ENCODE measurements at places on chromosomes 1 and 21.

GRCh38 chr1:163196449-163196787, 6.3 kb downstream of the RGS5 start:
- DNase-seq, result no peak

- no peak for DNase-seq
Measured at GRCh38 chr1:7387053-7387927, 383.8 kb upstream of the VAMP3 start.

- DNase-seq, result no peak
Measured at GRCh38 chr1:205301842-205302588, 19.5 kb downstream of the NUAK2 start.

- DNase-seq, result no peak
Measured at GRCh38 chr1:215417122-215417521, 150.0 kb upstream of the KCTD3 start.

DNA sequence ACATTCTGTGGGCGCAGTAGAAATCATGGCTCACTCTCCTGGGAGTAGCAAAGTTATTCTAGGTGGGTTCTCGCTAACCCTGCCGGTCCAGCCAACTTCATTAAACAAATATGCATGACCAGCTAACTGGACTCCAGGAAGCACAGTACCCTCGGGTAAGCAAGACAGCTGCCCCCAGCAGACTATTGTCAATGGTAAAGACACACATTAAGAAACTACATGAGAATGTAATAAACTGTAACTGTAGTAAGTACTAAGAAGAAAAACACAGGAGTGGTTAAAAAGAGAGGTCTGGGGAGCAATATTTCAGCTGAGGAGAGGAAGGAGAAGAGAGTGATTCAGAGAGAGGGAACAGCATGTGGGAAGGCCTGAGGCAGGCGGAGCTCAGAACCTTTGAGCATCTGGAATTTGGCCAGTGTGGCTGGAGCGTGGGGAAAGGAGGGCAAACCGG, 7.4 kb downstream of the SLC2A5 start:
- no peak for DNase-seq

- no peak for DNase-seq
Measured at GRCh38 chr1:233606813-233607212, 7.1 kb upstream of the KCNK1 start.

GRCh38 chr1:52633291-52633754, 355 bp downstream of the SHISAL2A start:
- DNase-seq, result peak; percentile 21

- no peak for DNase-seq
Measured at GRCh38 chr1:112594208-112594876, 24.6 kb downstream of the ST7L start.

- no peak for DNase-seq
Measured at GRCh38 chr1:18535391-18536210, 54.9 kb downstream of the KLHDC7A start.

- peak; percentile 92 for DNase-seq
Measured at GRCh38 chr1:223175633-223176032, 32.6 kb upstream of the TLR5 start.

GRCh38 chr21:42350318-42350910, 380 bp downstream of the TFF2 start:
- DNase-seq, result no peak

DNA sequence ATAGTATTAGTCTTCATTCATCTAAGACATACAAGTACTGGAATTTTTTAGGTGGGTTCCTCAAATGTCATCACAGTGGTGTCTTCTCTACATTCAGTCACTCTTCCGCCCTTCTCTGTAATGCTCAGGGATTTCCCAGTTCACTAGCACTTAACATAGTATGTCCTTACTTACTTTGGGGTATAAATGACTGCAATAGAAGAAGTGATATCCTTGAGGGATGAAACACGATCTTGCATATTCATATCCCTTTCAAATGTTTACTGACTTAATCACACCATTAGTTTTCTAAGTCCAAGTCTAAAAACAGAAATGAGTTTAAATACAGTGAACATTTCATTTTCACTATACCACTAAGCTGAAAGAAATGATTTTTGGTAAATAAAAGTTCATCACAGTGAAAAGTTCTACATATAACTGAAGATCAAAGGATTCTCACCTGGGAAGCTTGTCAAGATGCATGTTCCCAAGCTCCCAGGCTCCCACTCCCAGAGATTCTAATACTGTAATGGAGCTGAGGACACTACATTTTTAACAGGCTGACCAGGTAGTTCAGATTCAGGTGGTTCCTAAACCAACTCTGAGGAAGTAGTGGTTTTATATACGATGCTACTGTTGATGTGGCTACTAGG, 29.7 kb downstream of the MRPL39 start:
- peak; percentile 14 for DNase-seq

DNA sequence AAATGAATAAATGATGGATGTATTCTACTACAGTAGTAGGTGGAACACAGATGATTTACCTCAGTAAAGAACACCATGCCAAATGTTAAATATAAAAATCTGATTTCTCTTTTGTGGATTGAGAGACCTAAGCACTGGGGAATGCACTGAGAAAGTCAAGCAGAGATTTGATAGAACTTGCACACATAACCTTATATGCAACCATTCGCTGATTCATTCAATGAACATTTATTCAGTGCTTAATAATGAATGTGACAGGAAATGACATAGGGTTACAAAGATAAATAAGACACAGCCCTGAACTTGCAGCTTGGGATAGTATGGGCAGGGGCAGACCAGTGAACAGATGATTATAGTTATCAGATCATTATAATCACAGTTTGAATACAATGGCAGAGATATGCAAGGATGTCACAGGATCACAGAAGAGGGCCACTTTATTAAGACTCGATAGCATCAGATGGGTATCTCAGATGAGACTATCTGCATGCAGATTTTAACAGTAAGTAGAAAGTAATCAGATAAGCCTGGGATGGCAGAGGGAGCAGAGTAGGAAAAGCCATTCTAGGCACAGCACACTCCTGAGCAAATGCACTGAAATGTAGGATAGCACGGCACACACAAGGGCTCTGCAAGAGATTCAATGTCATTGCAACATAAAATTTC, 169.4 kb downstream of the ASTN1 start:
- no peak for DNase-seq

GRCh38 chr1:116880917-116881316, 28.8 kb upstream of the PTGFRN start:
- DNase-seq, result no peak

DNA sequence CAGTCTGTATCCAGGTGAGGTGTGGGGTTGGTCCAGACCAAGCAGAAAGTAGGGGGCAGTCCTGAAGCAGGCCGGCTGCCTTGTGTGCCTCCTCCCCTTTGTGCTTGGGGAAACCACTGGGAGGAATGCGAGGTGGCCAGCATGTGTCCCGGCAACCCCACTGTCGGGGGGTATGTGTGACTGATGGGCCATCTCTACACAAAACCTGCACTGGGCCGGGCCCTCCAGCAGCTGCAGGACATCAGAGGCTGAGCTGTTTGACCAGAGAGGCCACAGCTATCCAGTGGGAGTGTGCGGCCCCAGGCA, 33.3 kb downstream of the TMEM51 start:
- DNase-seq, result no peak

GRCh38 chr1:7218210-7218832, 433.1 kb downstream of the CAMTA1 start:
- DNase-seq, result peak; percentile 41

DNA sequence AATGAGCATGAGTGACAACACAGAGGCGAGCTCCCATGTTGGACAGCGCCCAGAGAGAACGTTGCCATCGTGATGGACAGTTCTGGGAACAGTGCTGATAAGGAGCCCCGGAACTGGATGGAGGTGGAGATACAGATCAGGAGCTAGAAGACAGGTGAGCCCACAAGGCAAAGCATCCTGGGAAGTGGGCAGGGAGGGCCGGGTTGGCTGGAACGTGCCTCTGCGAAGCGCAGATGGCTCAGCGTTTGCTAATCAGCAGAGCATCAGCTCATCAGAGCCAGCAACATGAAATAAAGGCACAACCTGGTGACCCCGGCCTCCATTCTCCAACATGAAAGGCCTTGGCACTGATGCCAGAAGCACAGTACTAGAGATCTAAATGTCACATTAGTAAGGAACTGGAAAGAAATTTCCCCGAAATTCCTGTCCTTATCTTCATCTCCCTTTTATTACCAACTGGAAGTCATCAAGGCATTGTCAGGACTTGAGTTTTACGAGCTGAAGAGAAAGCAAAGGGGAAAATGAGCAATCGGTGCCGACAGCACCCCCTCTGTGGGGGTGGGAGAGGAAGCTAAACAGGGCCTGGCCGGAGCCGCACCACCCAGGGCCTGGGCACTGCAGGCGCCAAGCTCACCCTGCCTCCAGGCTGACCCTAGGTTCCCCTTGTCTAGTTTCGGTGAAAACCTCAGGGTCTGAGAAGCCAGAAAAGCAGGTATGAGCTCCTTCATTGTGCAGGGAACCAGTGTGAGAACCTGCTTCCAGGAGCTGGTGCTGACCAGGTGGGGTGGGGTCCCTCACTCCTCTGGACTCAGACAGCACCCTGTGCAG, 19.9 kb downstream of the ABCA4 start:
- no peak for DNase-seq

GRCh38 chr1:241638099-241638682, 2.0 kb downstream of the CHML start:
- no peak for DNase-seq

- no peak for DNase-seq
Measured at GRCh38 chr1:184409011-184409410, 22.2 kb downstream of the C1orf21 start.

- no peak for DNase-seq
Measured at GRCh38 chr1:37862330-37862729, 2.9 kb upstream of the MTF1 start.

GRCh38 chr1:93471284-93471683, 23.4 kb downstream of the FNBP1L start:
- no peak for DNase-seq

- peak; percentile 45 for DNase-seq
Measured at GRCh38 chr1:59404796-59405195, 107.9 kb downstream of the FGGY start.

DNA sequence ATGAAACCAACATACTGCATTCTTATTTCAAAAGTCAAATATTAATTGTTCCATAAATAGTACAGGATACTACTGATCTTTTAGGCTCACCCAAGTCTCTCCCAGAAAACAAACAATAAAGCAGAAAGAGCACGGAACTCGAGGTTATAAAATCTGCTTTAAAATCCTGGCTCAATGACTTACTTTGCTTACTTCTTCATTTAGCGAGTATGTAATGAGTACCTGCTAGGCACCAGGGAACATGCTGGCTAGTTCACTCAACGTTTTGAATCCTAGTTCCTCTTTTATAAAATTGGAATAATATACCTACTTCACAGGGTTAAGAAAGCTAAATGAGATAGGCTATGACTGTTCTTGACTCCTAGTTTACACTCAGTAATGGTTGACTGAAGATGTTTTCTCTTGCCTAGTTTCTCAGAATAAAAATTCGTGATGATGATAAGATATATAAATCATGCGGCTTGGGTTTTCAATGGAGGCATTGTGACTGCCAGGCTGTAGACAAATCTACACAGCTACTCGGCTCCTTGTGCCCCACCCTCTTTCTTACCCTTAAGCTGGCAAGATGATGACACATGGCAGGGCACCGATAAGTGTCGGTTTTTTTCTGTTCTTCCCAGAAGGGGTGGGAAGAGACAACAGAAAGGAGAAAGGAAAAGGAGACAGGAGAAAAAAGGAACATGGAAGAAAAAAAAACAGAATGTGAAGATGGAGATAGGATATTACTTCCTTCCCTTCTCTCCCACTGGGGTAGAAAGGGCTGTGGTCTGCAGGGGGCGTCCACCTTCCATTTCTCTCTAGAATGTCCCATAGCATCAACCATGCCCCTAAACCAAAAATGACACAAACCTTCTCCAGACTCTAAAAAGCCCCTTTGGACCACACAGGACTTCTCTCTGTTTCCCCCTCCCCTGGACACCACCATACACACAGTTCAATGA, 507.1 kb downstream of the SMYD3 start:
- no peak for DNase-seq

- no peak for DNase-seq
Measured at GRCh38 chr1:245790441-245790840, 635.7 kb downstream of the KIF26B start.

DNA sequence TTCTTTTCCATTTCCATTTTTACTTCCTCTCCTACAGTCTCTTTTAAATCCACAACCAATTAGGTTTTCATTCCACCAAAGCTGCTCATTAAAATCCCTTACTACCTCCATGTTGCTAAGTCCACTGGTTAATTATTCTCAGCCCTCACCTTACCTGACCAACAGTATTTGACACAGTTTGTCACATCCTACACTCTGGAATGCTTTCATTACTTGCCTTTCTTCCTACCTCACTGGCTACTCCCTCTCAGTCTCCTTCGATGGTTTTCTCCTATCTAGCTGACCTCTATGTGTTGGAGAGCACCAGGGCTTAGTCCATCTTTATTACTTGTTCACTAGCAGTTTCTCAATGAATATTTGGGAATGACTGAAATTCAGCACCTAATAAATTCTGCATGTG, 78.6 kb downstream of the NME7 start:
- DNase-seq, result no peak

- peak; percentile 95 for DNase-seq
Measured at GRCh38 chr1:224707843-224708725, 92.0 kb downstream of the CNIH3 start.

GRCh38 chr1:212481438-212481767, 48.7 kb downstream of the NENF start:
- no peak for DNase-seq

DNA sequence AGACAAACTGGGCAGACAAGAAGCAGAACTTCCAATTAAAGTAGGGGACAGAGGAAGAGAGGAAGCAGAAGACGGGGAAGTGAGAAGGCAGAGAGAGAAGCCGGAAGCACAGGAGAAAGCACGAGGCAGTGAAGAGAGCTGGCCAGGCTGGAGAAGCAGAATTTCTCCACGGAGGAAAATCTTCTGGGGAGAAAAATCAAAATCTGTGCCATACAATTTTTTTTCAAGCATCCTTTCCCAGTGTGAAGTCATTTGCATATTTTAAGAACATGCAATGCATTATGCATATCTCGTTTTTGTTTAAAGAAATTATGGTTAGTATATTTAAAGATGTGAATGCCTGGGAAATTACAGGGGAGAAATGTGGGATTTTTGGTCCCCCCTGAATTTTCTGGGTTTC, 7.3 kb upstream of the CAMK2N1 start:
- no peak for DNase-seq

DNA sequence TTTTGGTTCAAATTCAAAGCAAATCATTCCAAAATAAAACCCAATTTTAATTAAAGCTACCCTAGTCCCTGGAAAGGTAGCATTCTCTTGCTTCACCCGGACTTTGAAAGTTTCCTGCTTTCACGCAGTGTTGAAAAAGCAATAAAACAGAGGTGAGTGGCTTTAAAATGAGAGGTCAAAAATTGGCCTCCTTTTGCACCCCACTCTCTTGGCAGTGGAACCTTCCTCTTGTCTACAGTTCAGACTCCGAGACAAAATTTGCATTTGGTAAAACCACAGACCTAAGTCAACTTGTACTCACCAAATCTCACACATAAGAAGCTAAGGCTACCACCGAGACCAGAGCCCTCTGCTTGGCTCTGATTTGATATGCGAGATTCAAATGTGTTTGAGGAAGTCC, 252.7 kb downstream of the TTLL7 start:
- no peak for DNase-seq
